Activated CD4-positive, alpha-beta T cell treated with anti-CD3 and anti-CD28 coated beads for 24 hours (primary cell): ENCODE measurements at places on chromosomes 5 and 9.

DNA sequence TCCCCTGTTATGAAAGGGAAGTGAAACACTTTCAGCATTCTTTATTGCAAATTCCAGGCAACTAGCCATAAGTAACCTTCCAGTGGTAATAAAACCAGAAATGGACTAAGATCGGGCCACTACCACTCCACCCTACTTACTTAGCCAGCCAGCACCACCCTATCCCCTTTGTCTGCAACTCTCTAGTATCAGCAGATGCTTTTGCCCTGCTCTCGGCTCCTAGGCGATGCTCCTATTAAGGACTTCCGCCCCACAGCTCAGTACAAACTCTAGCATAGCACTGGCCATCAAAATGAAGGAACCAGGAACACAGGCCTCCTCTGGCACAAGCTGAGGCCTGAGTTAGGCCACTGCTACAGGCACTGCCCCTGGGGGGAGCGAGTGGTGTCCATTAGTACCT lies 81.2 kb downstream of the GLDC start:
- no peak for DNase-seq

GRCh38 chr5:17912794-17913193 lies 278.5 kb downstream of the TAF11L14 start:
- DNase-seq: no peak

DNA sequence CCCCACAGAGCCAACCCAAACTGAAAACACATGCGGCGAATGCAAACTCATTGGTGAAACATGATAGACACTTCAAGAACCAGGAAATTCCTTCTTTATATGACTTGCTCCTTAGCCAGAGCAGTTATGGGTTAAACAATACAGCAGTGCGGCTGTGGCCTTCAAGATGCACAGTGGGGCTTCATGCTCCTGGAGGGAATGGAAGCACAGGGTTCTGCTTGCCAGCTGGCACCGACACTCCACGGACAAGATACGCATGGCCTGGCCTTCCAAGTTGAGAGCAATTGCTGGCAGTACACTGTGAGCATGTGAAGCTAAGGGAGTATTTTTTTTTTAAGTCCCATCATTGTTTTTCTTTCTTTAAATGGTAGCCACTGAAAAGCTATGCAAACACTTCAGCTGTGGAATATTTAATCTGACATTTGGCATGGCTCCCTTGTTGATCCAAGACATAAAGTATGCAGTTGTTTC lies 451.6 kb upstream of the CD180 start:
- DNase-seq: no peak

GRCh38 chr9:83509402-83509801 lies 28.8 kb downstream of the FRMD3 start:
- no peak for DNase-seq

- DNase-seq: no peak
These were observed 12.3 kb downstream of the FNBP1 start for GRCh38 chr9:130030651-130031127.

DNA sequence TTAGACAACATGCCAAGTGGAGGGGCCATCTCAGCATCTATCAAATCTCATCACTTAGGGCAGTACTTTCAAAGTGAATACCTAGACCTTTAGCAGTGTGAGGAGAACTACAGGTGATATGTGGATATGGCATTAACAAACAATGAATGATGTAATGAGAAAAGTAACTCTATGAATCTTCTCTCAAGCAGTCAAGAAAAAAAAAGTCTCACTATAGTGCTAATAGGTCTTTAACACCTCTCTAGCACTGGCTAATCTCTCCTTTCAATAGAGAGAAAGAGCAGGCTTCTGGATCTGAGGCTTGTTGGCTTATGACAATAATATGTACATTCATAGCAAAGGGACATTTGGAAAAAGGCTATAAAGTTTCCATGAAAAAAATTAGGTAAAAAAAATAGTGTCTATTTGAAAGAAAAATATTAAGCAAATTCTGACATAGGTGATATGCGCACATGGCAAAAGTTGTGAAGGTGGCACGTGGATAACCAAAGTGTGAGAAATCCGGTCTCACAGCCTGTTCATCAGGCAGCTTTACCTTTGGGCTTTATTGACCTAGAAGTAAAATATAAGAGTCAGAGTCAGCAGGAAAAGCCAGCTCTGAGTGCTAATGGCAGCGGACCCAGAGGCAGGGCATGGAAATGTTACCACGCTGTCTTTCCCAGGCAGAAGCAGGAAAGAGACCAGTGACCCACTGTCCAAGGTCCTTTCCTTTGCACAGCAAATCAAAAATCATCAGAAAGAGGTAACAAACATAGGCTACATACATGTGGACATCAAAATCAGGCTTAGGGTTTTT lies 203.4 kb downstream of the EFNA5 start:
- no peak for DNase-seq

DNA sequence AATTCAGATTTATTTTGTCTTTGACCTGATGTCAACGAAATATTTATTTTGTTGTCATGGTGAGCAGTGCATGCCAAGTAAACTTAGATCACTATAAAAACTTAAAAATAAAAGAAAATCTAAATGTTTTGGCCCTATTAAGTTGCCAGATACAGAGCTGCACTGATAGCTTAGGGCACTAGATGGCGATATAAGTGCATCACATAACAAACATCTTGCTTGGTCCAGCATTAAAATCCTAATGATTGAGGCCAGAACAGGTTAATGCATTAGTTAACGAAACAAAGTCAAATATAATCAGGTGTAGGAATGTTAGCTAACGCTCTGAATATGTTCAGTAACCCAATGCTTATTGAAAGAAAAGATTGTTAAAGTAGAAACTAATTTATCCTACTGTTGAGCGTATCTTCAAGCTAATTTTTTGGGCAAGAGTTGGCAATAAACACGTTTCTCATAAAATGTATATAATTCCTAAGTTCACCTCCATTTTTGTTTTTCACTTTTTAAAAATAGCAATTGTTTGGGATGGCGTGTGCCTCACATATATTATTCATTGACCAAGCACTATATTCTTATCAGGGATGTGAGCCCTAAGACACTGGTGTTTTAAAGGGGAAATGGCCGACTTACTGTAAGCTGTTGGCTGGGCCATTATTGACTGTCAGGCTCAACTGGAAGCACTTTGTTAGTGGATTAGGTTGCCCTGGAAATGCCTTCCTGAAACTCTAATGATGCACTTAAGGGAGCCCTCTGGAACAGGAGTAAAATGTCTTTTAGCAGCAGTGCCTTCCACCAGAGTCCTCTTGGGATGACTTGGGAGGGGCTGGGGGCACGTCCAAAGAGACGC lies 33.3 kb downstream of the KCTD16 start:
- no peak for DNase-seq

DNA sequence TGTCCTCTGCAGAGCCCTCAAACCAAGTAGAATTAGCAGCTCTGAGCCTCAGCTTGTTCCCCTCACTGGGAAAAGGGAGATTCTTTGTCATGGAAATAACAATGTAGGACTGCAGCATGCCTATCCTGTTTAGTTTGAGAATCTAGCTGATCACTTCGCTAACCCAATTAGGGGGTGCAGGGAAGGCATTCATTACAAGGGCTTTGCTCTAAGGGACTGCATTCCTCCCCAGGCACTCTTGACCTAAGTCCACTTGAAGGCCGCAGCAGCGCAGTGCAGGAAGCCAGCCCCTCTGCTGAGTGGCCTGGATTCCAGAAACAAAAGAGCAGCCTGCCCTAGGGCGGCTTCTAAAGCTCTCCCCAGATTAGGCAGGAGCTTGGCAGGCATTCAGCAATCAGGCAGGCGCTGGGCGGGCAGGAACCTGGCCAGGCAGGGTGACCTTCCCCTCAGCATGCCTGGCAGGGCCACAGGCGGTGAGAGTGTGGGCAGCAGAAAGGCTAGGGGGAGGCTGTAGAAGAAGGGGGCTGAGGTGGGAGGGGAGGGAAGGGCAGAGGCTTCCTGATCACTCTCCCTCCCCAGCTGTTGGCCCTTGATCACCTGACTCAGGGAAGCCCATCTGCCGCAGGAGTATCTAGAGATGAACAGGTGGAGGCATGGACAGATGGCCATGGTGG lies 24.8 kb downstream of the CCNJL start:
- no peak for DNase-seq

DNA sequence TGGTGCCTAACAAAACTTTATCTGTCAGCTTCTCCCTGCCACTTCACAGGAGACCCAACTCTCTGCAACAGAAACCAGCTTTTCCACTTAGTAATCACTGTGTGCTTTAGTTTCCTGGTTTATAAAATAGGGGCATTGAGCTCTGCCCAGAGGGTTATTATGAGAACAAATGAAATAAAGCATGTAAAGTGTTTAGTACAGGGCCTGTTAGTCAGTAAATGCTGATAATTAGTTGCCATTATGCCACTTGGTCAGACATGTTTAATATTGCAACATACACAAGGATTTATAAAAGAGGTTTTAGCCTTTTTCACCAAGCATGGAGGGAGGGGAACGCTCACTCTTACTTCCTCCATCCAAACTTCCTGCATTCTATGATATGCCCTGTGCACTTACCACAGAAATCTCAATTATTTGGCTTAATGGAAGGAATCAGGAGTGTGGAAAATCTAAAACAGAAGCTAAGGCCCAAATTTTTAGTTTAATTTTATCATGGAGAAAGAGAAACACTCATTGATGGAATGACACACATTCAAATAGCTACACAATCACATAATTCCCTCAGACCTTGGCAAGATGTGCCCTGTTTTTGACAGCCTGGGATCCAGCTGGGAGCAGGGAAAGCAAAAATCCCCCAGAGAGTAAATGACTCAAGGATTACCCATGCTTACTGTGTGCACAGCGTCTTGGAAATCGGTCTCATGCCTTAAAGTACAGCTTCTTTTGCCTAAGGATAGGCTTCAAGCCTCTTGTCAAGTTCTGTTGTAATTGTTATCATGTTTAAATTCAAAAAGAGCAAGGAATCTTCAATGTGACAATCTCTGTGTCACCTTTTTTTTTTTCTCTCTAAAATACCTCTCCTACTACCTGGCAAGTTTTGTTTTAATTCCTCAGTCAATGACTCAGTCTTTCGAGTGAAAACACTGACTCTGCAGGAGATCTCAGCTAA lies 34.0 kb downstream of the ZNF474 start:
- DNase-seq: no peak

GRCh38 chr9:137301081-137301947 lies 757 bp downstream of the NRARP start:
- no peak for DNase-seq

DNA sequence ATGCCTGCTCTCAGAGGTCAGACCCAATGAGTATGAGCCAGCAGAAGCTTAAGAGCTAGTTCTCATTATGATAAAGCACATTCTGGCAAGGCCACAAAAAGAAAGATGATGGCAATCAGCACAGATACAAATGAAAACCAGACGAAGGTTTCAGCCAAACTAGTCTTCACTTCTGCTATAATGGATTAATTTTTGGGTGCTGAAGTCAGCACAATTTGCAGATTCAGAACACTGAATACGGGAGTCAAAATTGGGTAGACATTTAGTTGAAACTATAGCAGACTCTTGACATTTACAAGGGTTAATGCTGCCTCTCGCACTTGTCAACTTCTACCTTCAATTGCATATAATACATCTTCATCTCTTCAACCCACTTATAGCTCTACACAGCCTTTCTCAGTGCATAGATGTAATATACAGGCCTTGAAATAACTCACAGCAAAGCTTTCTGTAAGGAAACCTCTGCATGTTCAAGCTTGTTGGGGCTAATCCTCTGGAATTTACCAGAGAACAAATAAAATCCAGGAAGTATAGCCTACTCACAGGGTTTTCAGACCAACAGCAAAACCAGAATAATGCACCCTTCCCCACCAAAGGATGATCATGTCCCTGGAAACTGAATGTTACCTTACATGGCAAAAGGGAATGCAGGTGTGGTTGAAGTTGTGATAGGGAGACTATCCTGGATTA lies 77.1 kb downstream of the BAAT start:
- DNase-seq: no peak
